Fibroblast of mammary gland (primary cell): ENCODE measurements at places on chromosomes 7 and 10.

DNA sequence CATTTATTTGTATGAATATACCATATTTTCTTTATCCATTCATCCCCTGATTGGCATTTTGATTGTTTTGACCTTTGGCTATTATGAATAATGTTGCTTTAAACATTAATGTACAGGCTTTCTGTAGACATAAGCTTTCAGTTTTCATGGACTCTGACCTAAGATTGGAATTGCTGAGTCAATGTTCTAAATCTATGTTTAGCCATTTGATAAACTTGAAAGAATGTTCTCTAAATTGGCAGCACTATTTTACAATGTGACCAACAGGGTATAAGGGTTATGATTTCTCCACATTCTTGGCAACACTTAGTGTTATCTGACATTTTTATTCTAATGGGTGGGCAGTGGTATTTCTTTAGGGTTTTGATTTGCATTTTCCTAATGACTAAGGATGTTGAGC is 229.7 kb upstream of the ETV1 start:
- no peak for DNase-seq

GRCh38 chr7:17863095-17863808 is 77.0 kb downstream of the SNX13 start:
- DNase-seq = no peak

DNA sequence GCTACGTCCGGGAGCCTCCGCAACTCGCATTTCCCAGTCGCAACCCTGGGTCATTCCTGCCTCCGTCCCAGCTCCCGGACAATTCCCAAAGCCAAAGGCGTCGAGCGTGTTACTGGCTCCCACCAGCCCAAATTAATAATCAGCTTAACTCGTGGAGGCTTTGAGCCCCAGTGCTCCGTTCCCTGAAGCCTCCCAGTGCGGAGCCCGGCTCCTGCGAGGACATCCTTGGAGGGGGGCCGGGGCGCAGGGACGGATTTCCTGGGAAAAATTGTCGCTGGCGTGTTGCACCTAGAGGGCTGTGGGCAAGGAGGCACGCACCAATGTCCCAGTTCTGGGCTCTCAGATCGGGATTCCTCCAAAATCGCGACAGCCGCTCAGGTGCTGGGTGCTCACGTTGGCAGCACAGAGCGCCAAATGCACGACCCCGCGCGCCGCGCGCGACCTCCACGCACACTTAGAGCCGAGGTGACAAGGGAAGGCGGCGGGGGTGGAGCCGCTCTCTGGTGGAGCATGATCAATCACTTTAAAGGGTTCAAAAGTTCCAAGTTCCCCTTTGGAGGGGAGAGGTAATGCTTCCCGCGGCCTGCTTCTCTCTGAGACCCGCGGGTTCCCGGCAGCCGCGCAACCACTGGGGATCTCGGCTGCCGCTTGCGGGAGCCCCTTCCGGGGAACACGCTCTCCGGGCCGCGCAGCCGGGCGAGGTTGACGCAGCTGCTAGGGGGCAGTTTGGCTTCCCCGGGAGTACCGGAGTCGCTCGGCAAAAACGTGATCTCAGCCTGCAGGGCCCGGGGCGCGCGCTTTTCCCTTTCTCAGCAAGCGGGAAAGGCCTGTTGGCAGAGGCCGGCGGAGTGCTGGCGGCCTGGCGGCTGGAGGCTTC is 25.5 kb downstream of the SKIDA1 start:
- no peak for DNase-seq

- DNase-seq = no peak
Observed at GRCh38 chr10:117537436-117537903, 5.1 kb upstream of the EMX2 start.

DNA sequence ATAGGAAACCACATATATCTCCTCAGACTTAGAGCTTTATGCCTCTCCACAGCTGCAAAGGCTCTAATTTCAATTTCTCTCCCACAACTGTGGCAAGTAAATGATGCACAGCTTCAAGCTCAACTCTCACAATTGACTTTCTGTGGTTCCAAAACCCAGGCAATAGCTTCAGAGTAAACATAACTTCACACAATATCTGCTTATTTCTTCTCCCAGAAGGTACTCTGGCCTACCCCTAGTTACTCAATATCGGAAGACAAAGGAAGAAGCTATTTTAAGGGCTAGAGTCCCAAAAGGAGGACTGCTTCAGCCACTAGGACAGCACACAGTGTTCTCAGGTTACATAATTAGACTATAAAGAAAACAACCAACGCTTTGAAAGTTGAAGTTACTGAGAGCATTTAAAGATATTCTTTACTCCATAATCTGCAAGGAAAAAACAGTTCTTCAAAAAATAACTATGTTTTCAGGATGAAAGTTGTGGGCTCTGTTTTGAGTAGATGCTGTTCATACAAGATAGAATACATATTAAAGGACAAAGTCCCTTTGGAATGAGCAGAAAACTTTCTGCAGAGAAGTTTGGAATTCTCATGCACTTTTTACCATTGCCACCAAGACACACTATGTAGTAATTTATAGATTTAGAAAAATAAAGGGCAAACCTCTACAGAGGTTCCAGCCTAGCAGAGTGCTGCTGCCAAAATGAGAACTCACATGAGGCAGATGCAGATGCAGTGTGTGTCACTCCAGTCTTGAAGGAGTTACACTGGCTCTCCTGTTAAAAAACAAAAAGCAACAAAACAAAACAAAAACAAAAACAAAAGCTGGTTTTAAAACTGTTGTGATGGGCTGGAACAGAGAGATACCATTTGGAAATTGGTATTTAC is 81.8 kb downstream of the NT5C2 start:
- peak; percentile 52 for DNase-seq

DNA sequence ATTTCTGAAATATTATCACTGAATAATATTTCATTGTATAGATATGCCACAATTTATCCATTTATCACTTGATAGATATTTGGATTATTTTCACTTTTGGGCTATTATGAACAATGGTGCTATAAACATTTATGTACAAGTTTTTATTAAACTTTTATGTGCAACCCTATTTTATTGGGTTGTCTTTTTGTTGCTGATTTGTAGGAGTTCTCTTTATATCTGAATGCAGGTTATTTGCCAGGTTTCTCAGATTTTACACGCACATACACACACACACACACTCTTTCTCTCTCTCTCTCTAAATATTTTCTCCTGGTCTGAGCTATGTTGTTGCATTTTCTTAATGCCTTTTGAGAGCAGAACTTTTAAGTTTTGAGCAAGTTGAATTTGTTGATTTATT is 36.2 kb downstream of the ADK start:
- no peak for DNase-seq

DNA sequence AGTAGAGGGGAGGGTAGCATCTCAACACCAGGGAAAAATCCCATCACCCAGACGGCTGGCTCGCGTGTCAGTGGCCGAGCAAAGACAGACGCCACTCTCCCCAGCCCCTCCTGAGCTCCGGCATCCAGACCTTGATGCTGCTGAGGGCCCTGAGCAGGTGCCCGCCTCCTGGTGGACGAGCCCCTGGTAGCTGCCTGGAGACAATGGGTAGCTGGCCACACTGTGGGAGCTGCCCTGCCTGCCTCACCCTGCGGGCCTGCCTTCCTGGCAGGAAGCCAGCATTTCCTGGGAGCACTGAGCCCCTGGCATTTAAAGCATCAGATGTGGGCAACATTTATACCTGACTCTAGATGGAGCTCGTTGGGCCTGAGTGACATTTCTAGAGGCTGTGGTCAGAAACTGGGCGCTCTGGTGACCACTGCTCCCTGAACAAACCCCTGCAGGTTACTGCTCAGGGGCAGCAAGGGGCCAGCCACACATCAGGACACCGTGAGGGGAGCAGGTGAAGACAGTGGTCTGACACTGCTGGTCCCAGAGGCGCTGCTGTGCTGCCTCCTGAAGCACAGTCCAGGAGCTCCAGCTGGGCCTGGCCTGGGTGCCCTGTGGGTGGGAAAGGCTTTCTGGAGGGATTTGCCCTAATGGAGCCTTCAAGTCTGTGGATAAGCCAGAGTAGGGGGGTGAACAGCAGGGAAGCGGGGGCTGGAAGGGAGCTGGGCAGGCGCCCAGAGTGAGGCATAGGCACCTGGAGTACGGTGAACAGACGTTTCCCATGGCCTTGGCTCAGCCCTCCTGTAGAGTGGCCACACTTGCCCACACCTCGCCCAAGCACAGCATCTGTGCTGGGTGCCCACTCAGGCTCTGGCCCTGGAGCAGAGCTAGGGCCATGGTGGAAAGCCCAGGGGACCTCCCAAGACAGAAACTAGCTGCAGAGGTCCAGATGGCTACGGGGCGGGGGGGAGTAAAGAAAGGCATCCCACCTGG is 138.7 kb downstream of the MAPK8 start:
- no peak for DNase-seq

DNA sequence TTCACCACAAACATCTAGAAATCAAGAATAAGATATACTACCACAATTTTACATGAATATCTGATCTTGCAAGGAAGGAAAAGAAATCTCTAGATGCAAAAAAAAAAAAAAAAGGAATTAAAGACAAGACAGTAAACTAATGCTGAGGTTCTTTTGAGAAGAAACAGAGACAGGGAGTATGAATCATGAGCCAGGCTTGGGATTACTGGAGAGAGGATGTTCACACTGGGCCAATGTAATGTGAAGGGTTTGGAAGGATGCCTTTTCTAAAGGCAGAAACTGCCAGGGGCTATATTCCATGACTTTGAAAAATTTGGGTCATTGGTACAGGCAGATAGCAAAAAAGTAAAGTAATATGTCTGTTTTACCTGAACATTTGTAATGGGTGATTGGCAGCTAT is 573.0 kb upstream of the IGFBP3 start:
- DNase-seq = peak; percentile 72

GRCh38 chr10:47092831-47093230 is 181.6 kb downstream of the PTPN20 start:
- DNase-seq = no peak

DNA sequence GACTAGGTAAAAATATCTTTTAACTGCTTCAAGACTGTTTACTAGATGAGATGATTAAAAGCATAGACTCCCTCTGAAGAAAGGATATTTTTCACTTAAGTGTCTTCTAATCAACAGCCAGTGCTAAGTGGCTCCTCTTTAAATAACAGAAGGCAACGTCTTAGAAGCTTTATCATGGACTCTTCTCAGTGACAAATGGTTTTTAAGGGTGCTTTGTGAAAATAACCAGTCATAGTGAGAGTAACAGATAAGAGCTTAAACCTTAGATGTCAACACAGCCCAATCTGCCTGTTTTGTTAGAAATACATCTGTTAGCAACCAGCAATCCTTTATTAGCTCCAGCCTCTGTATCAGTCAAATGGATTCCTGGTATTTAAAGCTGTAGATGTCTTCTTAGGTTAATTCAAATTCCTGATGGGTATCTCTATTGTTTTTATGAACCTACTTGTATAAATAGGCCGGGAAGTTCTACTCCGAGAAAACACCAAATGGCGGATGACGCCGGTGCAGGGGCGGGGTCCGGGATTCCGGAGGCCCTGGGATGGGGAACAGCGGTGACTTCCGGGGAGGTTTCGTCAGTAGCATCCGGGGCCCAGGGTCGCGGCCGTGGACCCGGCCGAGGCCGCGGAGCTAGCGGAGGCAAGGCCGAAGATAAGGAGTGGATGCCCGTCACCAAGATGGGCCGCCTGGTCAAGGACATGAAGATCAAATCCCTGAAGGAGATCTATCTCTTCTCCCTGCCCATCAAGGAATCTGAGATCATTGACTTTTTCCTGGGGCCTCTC is 285.4 kb downstream of the GPR37 start:
- no peak for DNase-seq

- peak; percentile 17 for DNase-seq
Observed at GRCh38 chr7:142455392-142455791, 197.5 kb upstream of the PRSS58 start.

DNA sequence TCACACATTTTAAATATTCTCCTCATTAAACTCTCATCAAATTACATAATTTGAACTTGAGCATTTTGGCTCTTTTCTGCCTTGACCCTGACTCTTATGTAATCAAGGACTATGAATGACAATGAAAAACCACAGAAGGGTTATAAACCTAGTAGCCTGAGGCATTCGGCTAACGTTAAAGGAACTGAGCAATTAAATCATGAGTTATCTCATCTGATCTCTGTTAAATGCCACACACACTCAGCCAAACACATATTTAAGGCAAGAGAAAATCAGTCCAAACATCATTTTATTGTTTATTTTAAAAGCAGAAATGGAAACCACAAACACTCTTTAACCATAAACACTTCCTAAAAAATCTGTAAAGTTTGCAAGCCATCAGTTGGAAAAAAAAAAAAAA is 204.3 kb downstream of the DGKI start:
- peak; percentile 27 for DNase-seq

GRCh38 chr10:30436191-30436611 is 2.2 kb downstream of the MAP3K8 start:
- DNase-seq = peak; percentile 73

- peak; percentile 22 for DNase-seq
Observed at GRCh38 chr10:88472540-88472939, 110.6 kb downstream of the RNLS start.

- DNase-seq = peak; percentile 74
Observed at GRCh38 chr10:227014-227413, 91.8 kb downstream of the ZMYND11 start.
